Common myeloid progenitor, CD34-positive (primary cell): ENCODE measurements at places on chromosomes 4 and X.

- no peak for DNase-seq
Measured at GRCh38 chr4:89847571-89848325, 10.8 kb upstream of the SNCA start.

- DNase-seq = no peak
Measured at GRCh38 chrX:10173331-10173900, 16.6 kb downstream of the CLCN4 start.

GRCh38 chr4:81314897-81315470 lies 100.0 kb upstream of the PRKG2 start:
- no peak for DNase-seq

DNA sequence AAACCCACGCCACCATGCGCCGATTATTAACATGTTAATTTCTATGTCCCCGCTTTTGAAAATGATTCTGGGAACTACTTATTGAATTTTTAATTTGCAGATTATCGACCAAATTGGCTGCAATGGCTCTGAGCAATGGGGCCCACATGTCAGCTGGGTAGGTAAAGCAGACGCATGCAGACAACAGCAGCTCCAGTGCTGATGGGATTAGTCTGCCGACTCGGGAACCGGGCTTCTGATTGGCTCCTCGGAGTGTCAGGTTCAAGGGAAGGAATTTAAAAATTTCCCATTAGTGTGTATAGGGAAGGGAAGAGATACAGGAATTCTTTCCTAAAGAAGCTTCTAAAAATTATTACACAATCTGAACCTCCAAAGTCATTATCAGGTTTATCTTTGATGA lies 77.4 kb upstream of the PPARGC1A start:
- DNase-seq = no peak

DNA sequence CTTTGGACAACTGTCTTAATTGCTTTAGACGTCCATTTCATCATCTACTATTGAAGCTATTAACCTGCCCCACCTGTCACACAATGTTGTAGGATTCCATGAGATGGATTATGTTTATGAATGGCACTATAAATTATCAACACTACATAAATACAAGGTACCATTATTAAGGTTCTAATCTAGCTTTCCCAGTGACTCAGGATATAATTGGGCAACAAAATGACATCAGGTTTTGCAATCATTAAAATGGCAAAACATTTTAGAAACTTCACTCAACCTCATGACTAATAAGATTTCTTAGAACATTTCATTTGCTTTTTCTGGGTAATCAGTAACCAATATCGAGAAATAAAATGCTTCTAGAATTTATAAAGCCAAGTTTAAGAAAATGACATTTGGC lies 9.2 kb downstream of the HOPX start:
- no peak for DNase-seq

GRCh38 chr4:159016593-159017024 lies 86.3 kb upstream of the RAPGEF2 start:
- no peak for DNase-seq

DNA sequence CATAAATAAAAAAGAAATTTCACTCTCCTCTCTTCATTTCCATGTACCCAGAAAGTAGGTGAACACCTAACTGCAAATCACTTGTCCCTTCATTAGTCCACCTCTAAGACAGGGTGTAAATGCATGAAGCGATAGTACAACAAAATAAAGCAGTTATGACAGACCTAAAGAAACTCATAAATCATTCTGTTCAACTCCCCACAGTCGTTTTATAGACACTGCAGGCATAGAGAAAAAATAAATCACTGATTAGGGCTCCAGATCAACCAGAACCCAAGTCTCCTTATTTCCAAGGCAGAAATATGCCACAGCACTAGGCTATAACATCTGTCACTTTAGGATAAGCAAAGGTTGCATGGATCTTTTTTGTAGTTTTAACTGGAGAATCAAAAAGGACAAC lies 3.0 kb downstream of the RASGEF1B start:
- DNase-seq = no peak

GRCh38 chr4:145613566-145614232 lies 5.5 kb upstream of the MMAA start:
- DNase-seq = peak; percentile 80

- DNase-seq = no peak
Measured at GRCh38 chrX:43703211-43703791, 47.2 kb downstream of the MAOA start.

DNA sequence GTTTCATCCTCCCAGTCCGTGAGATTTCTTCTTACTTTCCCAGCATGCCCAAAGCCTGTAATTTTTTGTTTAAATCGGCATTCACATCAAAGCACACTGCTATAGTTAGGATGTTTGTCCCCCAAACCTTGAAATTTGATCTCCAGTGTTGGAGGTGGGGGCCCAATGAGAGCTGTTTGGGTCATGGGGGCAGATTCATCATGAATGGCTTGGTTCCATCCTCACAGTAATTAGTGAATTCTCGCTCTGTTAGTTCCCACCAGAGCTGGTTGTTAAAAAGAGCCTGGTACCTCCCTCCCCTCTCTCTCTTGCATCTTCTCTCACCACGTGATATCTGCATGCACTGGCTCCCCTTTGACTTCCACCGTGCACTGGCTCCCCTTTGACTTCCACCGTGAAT lies 40.5 kb upstream of the PGRMC2 start:
- no peak for DNase-seq

DNA sequence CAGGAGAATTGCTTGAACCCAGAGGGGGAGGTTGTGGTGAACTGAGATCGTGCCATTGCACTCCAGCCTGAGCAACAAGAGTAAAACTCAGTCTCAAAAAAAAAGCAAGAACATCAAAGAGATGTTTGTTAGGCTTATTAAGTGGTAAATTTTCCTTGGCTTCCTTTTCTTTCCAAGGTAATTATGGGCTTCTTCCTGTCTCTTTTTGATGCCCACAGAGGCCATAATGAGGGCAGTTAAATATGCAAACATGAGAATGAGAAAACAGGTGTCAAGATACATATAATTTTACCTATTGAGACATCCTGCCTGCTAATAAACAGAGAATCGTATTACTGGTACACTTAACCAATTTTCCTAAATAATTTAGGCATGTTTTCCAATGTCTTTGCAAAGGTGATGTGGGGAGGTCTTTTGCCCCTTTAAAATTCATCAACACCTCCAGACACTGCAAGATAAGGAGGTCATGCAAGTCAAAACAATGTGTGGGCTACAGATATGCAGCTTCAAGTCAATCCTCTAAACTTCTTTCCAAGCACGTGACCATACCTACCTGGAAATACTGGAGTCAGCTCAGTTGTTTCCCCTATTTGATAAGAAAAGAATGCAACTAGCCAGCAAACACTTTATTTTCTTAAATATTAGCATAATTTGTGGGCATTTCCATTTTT lies 2.7 kb downstream of the SLC39A8 start:
- DNase-seq = peak; percentile 30

GRCh38 chr4:133812236-133812635 lies 389.4 kb downstream of the PABPC4L start:
- DNase-seq = no peak

DNA sequence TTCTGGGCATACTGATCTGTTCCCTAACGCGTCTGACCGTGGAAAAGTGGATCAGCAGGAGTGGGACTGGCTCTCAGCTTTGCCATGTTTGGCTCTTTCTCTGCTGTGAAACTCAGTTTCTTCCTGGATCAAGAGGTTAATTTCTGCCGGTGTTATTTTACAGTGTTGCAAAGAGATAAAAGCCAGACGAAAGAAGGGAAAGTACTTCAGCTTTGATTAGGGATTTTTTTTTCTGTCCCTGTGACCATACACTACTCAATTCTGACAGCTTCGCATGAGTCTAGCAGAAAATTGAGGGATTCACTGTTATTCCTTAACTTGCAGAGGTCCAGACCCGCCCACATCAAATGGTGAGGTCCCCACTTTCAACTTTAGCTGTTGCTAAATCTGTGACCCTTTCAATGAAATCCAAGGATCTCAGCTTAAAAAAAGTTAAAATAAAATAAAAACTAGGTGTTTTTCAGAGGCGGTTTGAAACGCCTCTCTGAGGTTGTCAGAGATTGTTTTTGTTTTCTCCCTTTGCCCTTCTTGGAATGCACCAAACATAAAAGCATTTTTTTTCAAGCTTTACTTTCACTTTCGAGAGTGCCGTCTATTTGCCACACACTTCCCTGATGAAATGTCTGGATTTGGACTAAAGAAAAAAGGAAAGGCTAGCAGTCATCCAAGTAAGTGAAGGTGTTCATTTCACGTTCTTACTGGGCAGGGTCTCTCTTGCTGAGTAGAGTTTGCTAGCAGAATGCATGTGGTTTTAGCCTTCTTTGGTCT lies at the start of gene TLR3:
TSS of gene TLR3 (plus strand) at position 576 of the 768 bp plus-strand sequence. CDS start 7,464 bp downstream, outside the sequence.
- peak; percentile 68 for DNase-seq

- peak; percentile 10 for DNase-seq
Measured at GRCh38 chr4:53601251-53601764, 10.0 kb upstream of the LNX1 start.

GRCh38 chr4:74100531-74100930 lies 1.5 kb upstream of the CXCL2 start:
- no peak for DNase-seq

DNA sequence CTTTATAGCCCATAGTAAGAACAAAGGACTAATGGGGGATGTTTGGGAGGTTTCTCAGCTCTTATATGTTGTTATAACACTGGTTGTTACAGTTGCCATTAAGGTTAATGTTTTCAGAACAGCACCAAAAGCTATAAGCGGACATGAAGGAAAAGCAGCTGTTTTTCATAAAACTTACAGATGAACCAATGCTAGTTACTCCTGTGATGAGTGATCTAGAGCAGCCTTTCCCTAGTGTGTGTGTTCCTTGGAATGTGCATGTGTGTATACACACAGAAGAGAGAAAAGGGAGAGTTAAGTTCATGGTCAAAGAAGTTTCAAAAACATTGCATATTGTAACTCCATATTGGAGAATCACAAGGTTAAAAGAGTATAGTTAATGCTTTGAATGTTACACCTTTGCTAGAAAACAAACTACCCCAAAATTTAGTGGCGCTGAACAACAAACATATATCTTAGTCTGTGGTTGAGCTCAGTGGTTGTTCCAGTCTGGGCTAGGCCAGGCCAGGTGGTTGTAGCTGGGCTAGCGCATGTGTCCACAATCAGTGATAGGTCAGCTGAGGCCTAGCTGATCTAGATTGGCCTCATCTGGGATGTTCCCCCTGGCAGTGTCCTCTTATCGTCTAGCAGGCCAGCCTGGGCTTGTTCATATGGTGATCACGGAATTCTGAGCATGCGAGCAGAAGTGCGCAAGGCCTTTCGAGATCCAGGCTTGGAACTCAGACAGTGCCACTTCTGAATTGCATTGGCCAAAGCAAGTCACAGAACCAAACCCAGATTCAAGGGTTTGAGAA lies 151.0 kb downstream of the NHS start:
- no peak for DNase-seq

GRCh38 chr4:84366907-84367306 lies 132.2 kb downstream of the NKX6-1 start:
- DNase-seq = no peak

DNA sequence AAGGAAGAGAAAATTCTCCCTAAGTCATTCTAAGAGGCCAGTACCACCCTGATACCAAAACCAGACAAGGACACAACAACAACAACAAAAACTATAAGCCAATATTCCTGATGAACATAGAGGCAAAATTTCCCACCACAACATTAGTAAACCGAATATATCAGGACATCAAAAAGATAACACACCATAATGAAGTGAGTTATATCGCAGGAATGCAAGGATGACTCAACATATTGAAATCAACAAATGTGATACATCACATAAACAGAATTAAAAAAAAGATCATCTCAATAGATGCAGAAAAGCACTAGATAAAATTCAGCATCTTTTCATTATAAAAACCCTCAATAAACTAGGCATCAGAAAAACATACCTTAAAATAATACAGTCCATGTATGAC lies 1844.4 kb upstream of the PCDH10 start:
- no peak for DNase-seq

DNA sequence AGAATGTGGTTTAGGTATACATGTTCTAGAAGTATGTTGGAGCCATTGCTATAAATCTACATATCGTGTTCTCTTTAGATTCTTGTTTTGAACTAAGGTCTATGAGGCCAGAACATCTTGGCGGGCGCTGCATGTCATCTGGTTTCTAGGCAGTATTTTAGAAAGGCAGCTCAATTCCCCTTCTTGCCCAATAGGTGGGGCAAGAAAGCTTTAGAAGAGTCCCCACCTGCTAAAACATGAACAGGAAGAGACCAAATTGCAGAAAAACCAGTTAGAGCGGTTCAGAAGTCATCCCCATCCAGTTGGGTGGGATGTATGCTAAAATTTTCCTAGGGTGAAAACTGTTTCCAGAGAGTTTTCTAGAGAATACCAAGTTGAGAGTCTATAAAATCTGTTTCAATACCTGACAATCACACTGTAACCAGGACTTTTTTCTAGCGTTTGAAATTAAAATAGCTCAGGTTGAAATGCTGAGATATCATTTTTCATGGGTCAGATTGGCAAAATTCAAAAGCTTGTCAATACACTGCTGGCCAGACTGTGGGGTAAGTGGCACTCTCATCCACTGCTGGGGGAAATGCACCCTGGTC lies 17.5 kb upstream of the SH3KBP1 start:
- peak; percentile 48 for DNase-seq

GRCh38 chr4:88775529-88775928 lies 77.9 kb upstream of the NAP1L5 start:
- no peak for DNase-seq

DNA sequence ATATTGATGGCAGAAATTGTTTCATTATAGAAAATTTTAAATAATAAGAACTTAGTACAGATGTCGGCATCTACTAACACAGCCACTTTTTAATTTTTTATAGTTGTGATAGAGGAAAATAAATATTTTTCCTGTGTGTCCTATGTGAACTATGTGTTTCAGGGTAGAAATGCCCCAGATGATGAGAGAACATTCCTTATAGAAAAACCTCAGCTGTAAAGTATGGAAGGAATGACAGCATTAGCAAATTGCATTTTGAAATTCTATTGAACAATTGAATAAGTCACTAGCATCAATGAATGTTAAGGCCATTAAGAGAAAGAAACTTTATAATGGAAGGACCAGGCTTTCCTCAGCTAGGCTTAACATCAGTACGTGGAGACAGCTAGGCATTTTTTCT lies 149.2 kb downstream of the CFAP299 start:
- DNase-seq = no peak

DNA sequence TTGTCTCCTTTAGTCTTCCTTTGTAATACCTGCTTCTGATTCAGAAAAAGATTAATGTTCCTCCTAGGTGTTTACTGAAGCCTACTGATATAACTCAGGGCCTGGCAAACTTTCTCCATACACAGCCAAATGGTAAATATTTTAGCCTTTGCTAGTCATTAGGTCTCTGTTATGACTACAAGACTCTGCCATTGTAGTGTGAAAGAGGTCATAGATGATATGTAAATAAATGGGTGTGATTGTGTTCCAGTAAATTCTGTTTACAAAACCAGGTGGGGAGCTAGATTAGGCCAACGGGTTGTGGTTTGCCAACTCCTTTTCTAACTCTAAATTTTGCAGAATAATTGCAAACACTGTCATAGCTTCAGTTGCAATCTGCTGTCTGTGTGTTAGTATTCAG lies 568.1 kb upstream of the GNPDA2 start:
- DNase-seq = no peak

GRCh38 chrX:63330681-63331080 lies 20.5 kb downstream of the SPIN4 start:
- no peak for DNase-seq

DNA sequence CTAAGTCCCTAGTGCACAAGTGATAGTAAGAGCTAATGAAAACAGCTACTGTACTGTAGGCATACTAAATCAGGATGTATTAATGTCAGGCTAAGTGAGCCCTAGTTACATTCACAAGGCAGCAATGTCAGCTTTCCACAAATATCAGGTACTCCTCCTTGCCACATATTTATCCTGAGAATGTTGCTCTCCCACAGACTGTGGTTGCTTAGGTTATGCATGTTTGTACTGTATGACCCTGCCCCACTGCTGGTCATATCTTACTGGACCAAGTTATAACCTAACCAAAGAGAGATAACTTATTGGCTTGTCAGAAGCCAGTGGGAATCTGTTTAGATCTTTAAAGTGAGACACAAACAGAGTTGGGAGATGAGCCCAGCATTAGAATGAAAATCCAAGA lies 241.0 kb downstream of the SLC39A8 start:
- DNase-seq = no peak
